ENCODE measurements at places on chromosomes 16 and 17. TPM values are rescaled to one million over a fixed set of nuclear protein-coding genes. Genes with fewer than 3 reads are reported as not detected.

DNA sequence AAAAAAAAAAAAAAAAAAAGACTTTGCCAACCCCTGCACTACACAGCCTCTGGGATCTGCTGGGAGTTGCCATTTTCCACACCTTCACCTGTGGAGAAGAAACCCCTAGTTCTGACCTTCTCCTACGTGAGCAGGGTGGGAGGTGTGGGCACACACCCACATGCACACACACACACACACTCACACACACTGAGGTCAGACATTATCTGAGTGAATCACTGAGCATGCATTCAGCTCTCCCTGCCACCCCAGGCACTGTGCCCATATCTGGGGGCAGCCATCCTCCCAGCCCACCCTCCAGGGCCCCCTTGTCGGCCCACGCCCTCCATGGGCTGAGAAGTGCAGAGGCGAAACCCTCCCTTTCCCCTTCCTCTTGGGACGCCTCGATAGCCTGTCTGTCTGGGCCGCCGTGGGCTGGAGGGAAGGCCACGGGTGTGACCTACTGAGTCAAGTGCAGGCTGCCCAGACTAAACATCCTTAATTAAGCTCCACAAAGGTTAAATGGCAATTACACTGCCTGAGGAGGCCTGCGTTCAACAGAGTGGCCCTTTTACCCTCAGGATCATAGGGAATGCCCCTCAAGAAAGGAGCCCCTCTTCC is 143.8 kb downstream of the C16orf95 start:
- H3K27me3 ChIP-seq, result no peaks in the 10 kb centered on the region
- H3K4me1 ChIP-seq, result no peaks in the 10 kb centered on the region
- no peak overlapping the region for H3K27ac ChIP-seq
- no peak overlapping the region for H3K4me3 ChIP-seq
- DNase-seq, result no peak

DNA sequence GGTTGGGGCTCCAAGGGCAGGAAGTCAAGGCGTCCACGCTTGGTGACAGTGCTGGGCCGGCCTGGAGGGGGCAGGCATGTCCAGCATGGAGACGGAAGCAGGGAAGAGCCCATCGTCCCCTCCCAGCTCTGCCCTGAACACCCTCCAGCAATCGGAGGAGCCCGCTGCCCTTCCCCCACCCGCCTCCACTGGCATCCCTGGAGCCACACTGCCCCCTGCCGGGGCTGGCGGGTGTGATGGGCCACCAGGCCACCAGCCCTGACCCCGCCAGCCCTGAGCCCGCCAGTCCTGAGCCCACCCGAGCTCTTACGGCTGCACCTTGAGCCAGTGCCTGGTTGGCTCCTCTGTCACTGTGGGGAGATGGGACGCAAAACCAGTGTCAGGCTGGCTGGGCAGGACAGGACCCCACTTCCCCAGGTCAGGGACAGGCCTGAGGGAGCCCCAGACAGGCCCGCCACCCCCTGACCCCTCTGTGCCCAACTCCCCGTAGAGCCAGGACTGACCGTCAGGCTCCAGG is 4.1 kb upstream of the CDH15 start:
- no peak overlapping the region for H3K27ac ChIP-seq
- no peaks in the 10 kb centered on the region for H3K36me3 ChIP-seq
- peaks cover 42% of the 10 kb centered on the region for H3K27me3 ChIP-seq
- H3K4me3 ChIP-seq, result no peak overlapping the region
- H3K4me1 ChIP-seq, result peaks cover 20% of the 10 kb centered on the region

- no peaks in the 10 kb centered on the region for H3K36me3 ChIP-seq
- no peak overlapping the region for H3K27ac ChIP-seq
- no peaks in the 10 kb centered on the region for H3K27me3 ChIP-seq
- H3K4me3 ChIP-seq, result no peak overlapping the region
Observed at GRCh38 chr16:56715126-56715525, 14.8 kb upstream of the NUP93 start.

- H3K27ac ChIP-seq, result no peak overlapping the region
- H3K27me3 ChIP-seq, result no peaks in the 10 kb centered on the region
- H3K4me1 ChIP-seq, result peaks cover 8% of the 10 kb centered on the region
- peak; percentile 20 for DNase-seq
Observed at GRCh38 chr17:76123749-76124581, 17.1 kb downstream of the FOXJ1 start.

GRCh38 chr16:79173919-79174318 is 426.6 kb downstream of the MAF start:
- H3K4me1 ChIP-seq, result peaks cover 22% of the 10 kb centered on the region
- no peaks in the 10 kb centered on the region for H3K27me3 ChIP-seq
- DNase-seq, result no peak
- no peak overlapping the region for H3K27ac ChIP-seq
- no peaks in the 10 kb centered on the region for H3K36me3 ChIP-seq

GRCh38 chr17:49447628-49448302 is 33.1 kb upstream of the PHB1 start:
- DNase-seq, result no peak
- H3K4me3 ChIP-seq, result no peak overlapping the region
- no peaks in the 10 kb centered on the region for H3K36me3 ChIP-seq
- H3K27ac ChIP-seq, result no peak overlapping the region
- no peaks in the 10 kb centered on the region for H3K4me1 ChIP-seq

DNA sequence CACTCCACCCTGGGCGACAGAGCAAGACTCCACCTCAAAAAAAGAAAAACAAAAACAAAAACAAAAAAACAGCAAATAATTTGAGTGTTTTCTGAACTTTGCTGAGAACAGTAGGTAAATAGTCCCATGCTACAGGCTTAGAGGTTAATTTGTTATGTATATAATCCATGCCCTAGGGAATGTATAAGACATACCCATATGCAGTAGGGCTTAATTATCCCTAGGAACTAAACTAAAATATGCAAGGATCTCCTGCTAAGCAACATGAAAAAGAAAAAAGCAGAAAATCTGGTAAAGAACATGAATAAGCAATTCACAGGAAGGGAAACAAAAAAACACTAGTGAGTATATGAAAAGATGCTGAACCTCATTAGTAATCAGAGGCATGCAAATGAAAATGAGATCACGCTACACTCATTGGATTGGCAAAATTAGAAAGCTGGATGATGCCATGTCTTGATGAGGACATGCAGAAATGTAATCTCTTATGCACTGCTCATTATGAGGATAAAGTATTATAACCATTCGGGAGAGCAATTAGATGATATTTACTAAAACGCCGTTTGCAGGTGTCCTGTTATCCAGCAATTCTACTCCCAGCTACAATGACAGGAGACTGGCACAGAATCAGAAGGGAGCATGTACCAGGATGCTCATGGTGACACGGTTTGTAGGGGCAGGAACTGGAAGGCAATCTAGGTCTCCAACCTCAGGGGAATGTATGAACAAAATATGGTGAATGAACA is 5.6 kb downstream of the KCTD13 start:
- H3K4me1 ChIP-seq, result peaks cover 14% of the 10 kb centered on the region
- no peak overlapping the region for H3K27ac ChIP-seq
- no peaks in the 10 kb centered on the region for H3K27me3 ChIP-seq
- DNase-seq, result no peak
- no peak overlapping the region for H3K4me3 ChIP-seq

DNA sequence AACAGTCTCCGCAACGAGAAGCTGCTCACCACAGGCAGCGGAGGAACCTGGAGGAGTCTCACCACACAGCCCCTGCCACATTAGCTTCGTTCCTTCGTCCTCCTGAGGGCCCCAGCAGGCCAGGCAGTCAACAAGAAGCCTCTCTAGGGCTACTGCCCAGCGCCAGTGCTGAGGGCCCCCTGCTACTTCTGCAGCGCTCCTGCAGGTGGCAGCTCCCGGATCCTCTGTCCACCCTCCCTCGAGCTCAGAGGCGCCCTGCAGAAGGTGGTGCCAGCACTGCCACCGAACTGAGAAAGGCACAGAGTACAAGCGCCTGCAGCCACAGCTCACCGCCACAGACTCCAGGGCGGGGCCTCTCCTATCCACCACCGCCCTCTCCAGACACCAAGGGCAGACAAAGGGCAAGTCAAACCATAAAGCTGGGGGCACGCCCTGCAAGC is 27.3 kb downstream of the KDM8 start:
- no peak overlapping the region for H3K27ac ChIP-seq
- no peaks in the 10 kb centered on the region for H3K27me3 ChIP-seq
- peaks cover 55% of the 10 kb centered on the region for H3K36me3 ChIP-seq
- no peak overlapping the region for H3K4me3 ChIP-seq
- DNase-seq, result peak; percentile 54

DNA sequence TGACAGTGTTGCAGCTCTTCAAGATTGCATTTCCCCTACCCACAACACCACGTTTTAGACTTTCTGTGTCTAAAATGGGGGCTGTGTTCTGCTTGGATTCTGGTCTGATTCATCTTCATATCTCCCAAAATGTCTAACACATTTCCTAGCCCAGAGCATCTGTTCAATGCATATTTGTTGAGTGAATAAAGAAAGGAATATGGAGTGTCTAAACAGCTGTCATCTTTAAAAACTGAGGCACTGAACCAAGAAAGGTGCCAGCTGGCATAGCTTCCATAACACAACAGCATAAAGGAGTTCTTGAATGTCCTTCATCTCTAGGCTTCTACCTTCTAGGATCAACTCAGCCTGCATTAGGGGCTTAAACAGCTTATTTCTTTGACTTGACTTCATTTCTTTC is 67.4 kb downstream of the CDH11 start:
- H3K36me3 ChIP-seq, result no peaks in the 10 kb centered on the region
- H3K4me3 ChIP-seq, result no peak overlapping the region
- no peaks in the 10 kb centered on the region for H3K4me1 ChIP-seq

DNA sequence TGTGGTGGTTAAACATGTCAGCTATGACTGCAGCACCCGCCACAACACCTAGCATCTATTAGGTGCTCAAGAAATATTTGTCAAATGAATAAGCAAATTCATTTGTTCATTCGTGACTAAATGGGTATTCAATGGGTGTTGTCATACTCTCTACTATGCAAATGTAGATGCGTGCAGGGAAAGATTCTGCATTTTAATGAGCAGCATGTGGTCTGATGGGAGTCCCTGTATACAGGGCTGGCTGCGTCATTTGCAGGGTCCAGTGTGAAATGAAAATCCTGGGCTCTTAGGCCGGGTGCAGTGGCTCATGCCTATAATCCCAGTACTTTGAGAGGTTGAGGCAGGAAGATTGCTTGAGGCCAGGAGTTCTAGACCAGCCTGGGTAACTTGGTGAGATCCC is 97.5 kb downstream of the CACNG3 start:
- no peaks in the 10 kb centered on the region for H3K36me3 ChIP-seq
- no peak overlapping the region for H3K27ac ChIP-seq
- no peaks in the 10 kb centered on the region for H3K27me3 ChIP-seq
- H3K4me1 ChIP-seq, result no peaks in the 10 kb centered on the region

DNA sequence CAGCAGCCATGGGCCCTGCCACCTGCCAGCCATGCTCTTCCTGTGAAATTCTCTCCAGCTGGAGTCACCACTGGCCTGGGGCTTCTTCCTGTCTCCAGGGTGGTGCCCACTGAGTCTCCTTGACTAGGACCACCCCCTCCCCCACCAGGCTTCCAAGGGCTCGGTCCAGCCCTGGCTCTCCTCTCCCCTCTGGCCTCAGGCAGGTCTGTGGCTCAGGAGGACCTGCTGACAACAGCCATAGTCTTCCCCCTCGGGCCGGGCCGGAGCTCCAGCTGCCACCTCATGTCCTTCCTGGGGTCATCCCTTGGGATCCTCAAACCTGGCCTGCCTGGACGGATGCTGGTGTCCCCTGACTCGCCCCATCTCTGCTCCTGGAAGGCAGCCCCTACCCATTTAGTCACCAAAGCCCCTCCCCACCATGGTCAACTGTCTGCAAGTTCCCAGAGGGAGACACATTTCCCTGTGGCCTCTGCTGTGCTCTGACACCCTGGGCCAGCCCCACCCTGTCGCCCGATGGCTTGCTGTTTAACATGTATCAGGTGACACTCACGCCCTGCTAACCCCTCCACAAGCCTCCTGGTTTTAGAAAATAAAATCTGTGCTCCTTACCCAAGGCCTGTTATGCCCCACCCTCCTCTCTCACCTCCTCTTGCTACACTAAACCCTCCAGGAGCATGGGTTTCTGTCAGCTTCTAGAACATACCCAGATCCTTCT is 186.2 kb downstream of the RBFOX3 start:
- no peaks in the 10 kb centered on the region for H3K4me1 ChIP-seq
- H3K36me3 ChIP-seq, result no peaks in the 10 kb centered on the region
- peaks cover 6% of the 10 kb centered on the region for H3K27me3 ChIP-seq
- no peak overlapping the region for H3K4me3 ChIP-seq

GRCh38 chr17:80428363-80428762 is 13.4 kb downstream of the ENDOV start:
- H3K36me3 ChIP-seq, result peaks cover 18% of the 10 kb centered on the region
- no peak overlapping the region for H3K27ac ChIP-seq
- no peaks in the 10 kb centered on the region for H3K27me3 ChIP-seq
- peak; percentile 40 for DNase-seq

- no peak overlapping the region for H3K4me3 ChIP-seq
- no peak overlapping the region for H3K27ac ChIP-seq
- no peak for DNase-seq
- H3K4me1 ChIP-seq, result no peaks in the 10 kb centered on the region
- no peaks in the 10 kb centered on the region for H3K36me3 ChIP-seq
Observed at GRCh38 chr17:13996748-13997147, 72.6 kb upstream of the COX10 start.

DNA sequence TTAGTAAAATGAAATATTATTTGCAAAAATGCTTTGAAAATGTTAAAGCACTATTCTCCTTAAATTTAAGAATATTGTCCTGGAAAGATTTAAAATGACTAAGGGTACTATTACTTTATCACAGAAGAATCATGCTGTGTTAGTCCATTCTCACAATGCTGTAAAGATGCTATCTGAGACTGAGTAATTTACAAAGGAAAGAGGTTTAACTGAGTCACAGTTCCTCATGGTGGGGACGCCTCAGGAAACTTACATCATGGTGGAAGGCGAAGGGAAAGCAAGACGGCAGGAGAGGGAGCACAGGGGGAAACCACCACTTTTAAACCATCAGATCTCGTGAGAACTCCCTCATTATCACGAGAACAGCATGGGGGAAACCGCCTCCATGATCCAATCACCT is 245.6 kb downstream of the IRX3 start:
- H3K4me1 ChIP-seq, result no peaks in the 10 kb centered on the region
- no peak for DNase-seq
- H3K27me3 ChIP-seq, result no peaks in the 10 kb centered on the region
- H3K36me3 ChIP-seq, result no peaks in the 10 kb centered on the region
- H3K27ac ChIP-seq, result no peak overlapping the region

The MT1E gene
- 158 TPM for total RNA-seq

The TEKT3 gene
- 2.2 TPM for total RNA-seq

The SLC12A3 gene
- total RNA-seq, result not detected

The CNTNAP4 gene
- total RNA-seq, result not detected

The CRISPLD2 gene
- total RNA-seq, result 34.9 TPM

The CCR7 gene
- 2.2 TPM for total RNA-seq

The ADAMTS18 gene
- 0.09 TPM for total RNA-seq

All from lower lobe of right lung (tissue), 2 donors.